ENCODE measurements at places on chromosomes 16 and 17.

- DNase-seq = no peak
Measured at GRCh38 chr17:32241640-32242039, 24.0 kb upstream of the RHBDL3 start.

- no peak for DNase-seq
Measured at GRCh38 chr17:67639555-67639954, 78.2 kb upstream of the NOL11 start.

GRCh38 chr17:50057521-50057991 lies 1.6 kb downstream of the ITGA3 start:
- DNase-seq = no peak

GRCh38 chr17:65065906-65066305 lies 9.4 kb upstream of the GNA13 start:
- no peak for DNase-seq

- DNase-seq = no peak
Measured at GRCh38 chr16:56944954-56945839, 13.3 kb downstream of the HERPUD1 start.

- no peak for DNase-seq
Measured at GRCh38 chr16:2786061-2786825, 1.1 kb downstream of the PRSS33 start.
